ENCODE measurements at places on chromosomes 1 and 21. TPM values are rescaled to one million over a fixed set of nuclear protein-coding genes. Genes with fewer than 3 reads are reported as not detected.

DNA sequence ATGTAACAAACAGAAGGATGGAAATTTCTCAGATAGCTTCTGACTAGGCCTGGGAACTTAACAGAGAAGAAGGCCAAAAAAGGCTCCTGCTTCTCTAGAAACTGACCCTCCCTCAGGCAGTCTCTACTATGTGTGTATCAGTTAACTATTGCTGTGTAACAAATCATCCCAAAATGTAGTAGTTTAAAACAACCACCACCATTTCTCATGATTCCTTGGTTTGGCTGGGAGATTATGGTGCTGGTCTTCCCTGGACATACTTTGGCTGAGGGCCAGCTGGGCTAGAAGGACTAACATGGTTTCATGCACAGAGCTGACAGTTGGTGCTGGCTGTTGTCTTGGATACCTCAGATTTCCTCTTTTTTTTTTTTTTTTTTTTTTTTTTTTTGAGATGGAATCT lies 26.2 kb upstream of the CNN3 start:
- no peak for DNase-seq

- no peak for DNase-seq
Measured at GRCh38 chr21:35470522-35470921, 421.4 kb upstream of the RUNX1 start.

GRCh38 chr21:14707511-14708020 lies 161.5 kb upstream of the SAMSN1 start:
- no peak for DNase-seq

DNA sequence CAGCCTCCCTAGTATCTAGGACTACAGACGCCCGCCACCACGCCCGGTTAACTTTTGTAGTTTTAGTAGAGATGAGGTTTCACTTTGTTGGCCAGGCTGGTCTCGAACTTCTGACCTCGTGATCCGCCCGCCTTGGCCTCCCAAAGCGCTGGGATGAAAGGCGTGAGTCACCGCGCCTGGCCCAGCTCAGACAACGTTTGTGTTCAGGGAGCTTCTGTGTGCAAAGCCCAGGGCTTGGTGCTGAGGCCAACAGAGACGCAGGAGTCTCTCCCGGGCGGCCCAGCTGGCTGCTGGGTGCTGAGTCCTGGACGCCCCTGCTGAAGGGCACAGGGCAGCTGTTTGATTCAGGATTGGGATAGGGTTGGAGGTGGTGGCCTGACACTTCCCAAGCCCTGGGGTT lies 3.0 kb downstream of the PRKCZ start:
- no peak for DNase-seq

GRCh38 chr1:24771574-24771973 lies 26.3 kb downstream of the CLIC4 start:
- no peak for DNase-seq

DNA sequence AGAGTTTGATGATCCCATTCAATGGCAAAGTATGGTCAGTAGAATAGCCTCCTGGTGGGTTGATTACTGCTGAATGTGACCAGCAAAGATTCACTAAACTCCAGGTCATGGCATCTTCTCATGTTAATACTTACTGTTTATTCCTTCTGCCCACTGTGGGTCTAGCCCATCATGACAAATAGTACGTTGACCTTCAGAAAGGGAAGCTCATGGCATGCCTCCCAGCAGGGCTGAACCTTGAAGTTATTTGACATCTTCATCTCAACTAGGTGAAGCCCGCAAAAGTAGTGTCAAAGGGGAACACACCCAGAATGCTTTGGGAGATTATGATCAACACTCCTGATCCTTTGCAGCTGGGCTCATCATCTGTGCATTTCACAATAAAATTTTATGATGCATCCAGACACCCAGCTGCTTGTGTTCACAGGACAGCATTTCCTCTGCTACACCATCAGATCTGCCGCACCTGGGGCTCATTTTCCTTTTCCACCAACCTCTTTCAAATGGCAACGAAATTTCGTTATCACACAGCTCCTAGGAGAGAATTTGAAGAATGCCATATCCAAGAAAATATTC lies 49.6 kb downstream of the HLX start:
- no peak for DNase-seq

- DNase-seq, result no peak
Measured at GRCh38 chr21:42534421-42535378, 21.0 kb downstream of the SLC37A1 start.

- DNase-seq, result no peak
Measured at GRCh38 chr1:54955359-54955758, 25.1 kb upstream of the TMEM61 start.

Gene RSPH1
- not detected for total RNA-seq

DNA sequence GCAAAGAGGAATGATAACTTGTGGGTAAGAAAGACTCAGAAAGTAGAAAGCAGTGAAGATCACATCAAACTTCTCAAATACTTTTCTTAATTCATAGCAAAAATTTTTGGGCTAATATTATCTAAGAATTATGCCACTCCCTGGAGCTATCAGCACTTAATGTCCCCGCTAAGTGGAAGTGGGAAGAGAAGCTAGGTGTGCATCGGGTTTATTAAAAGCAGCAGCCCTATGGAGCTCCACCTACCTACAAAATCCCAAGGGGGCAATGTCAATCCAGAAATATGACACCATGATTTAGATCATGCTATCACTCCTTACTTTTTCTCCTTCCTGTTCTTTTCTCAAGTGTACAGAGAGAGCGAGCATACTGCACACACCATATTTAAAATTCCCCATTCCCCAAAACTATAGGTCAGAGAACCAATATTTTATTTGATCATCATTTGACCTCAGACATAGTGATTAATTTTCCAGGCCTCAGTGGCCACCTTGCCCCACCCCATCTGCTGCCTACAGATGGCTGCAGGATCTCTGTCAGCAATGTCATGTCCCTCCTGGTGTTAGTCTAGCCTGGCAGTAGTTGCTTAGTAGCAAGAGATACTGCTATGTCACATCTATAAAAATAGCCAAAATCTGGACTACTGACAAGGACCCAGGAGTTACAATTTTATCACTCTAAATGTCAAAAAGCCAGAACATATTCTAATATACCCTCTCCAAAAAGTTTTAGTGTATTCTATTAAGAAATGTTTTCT lies 66.6 kb downstream of the MAP3K21 start:
- no peak for DNase-seq

Gene THEMIS2
- 9.9 TPM for total RNA-seq

Gene MASP2
- 0.50 TPM for total RNA-seq

DNA sequence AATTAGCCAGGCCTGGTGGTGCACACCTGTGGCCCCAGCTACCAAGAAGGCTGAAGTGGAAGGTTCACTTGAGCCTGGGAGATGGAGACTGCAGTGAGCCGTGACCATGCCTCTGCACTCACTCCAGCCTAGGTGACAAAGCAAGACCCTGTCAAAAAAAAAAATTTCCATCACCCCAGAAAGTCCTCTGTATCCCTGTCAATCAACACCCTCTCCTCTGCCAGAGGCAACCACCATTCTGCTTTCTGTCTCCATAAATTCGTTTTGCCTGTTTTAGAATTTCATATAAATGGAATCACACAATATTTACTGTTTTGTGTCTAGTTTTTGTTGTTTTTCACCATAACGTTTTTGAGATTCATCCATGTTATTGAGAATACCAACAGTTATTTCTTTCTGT lies 141.6 kb upstream of the SLC45A1 start:
- DNase-seq, result no peak

DNA sequence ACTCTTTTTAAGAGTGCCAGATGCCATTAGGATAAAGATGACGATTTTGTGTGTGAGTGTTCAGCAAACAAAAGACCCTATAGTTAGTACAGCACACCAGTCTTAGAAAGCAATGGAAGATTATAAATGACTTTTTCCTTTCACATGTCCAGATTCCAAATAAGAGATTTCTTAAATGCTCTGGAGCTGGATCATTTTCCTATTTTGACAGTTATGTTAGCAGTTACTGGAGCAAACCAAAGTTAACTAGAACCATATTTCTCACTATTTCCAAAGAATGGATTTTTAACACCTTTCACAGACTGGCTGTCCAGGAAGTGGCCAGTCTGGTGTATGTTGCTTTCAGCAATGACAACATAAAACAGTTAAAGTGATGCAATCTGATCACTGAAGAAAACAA lies 905.8 kb upstream of the ADGRL2 start:
- DNase-seq, result no peak

Gene RNASEL
- total RNA-seq, result 2.5 TPM

DNA sequence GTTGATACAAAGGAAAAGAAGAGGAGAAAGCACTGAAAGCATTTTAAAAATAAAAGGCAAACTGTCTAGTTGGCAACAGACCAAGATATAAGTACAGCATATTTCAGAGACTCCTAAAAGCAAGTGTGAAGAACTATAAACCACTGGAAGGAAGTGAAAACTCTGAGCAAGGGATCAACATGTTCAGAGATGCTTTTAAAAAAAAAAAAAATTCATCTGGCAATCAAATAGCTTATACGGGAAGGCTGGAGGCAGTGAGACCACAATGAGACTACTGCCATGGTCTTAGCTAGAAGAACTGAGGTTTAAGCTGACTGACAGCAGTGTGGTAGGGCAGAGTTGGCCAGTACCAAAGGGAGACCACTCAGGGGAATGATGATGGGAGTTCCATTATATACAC lies 124.3 kb downstream of the VAV3 start:
- no peak for DNase-seq

DNA sequence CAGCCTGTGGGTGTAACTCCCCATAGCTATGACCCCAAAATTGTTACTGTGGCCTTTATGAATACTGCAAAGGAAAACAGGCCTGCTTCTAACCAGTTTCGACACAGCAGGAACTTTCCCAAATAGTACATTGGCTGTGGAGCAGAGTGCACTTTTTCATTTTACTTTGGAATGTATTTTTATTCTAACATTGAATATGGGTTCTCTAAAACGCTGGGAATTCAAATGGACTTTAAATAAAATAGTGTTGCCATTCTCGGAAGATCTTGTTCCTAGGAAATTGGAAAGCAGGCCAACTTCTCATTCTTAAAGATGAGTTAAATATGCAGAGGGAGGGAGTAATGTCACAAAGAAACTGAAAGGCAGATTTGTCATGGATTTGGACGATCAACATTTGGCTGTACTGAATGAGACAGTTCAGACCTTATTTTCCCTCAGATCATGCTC lies 39.6 kb upstream of the ARHGAP29 start:
- DNase-seq, result no peak

Data from activated T-cell treated with anti-CD3 and anti-CD28 coated beads, Interleukin-2, amount 50 U/mL, for 4 hours (primary cell).